GM04504 (cell line): ENCODE measurements at places on chromosomes 13 and 19.

- DNase-seq = no peak
Measured at GRCh38 chr19:10510301-10510802, 6.9 kb downstream of the S1PR5 start.

- DNase-seq = no peak
Measured at GRCh38 chr19:55041244-55041626, 3.2 kb upstream of the GP6 start.

GRCh38 chr19:1354970-1355567 lies 28.6 kb upstream of the NDUFS7 start:
- no peak for DNase-seq

DNA sequence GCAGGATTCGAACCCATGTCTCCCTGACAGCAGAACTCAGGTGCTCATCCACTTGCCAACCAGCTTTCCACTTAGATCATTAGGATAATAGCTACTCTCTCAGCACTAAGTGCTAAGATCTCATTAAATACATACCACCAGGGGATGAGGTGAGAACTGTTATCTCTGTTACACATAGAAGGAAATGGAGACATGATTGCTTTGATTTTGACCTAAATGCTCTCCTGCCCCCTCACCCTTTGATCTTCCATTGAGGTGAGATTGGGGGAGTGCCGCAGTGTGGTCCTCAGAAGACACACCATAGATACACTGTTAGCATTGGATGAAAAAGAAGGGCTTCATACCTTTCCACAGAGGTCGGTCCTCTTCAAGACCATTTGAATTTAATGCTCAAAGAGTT lies 38.9 kb upstream of the NPAS1 start:
- no peak for DNase-seq

- DNase-seq = no peak
Measured at GRCh38 chr19:43735013-43735412, 19.1 kb downstream of the IRGC start.

- no peak for DNase-seq
Measured at GRCh38 chr19:44692379-44692721, 6.6 kb upstream of the CEACAM16 start.

DNA sequence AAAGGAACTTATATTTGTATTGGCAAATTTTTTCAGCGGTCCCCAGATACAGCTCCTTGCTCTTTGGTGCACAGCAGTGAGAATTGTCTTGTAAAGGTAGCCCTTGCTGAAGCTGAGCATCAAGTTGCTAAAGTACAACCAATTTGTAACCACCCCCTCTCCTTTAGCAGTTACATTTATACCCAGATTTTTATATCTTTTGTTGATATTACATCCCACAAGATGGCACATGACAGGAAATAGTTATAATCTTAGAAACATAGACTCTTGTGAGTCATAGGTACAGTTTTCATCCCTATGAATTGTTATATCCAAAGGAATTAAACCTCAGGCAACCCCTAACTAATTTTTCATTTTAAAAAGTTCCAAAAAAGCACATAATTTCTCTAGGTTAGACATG lies 523.0 kb upstream of the SLITRK1 start:
- DNase-seq = no peak

DNA sequence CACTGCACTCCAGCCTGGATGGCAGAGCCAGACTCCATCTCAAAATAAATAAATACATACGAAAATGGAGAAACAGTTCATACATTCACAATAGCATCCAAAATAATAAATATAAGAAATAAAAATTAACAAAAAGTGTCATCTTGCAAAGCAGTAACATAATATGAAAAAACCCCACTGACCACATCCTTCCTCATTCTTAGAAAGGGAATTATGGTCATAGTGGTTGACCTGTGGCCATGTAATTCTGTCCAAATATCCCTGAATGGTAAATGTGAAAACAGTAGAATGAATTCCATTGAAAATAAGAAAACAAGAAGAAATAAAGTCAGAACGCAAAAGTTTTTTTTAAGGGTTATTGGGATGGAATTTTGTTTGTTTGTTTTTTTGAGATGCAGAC lies 7.0 kb upstream of the CDC42EP5 start:
- DNase-seq = no peak

DNA sequence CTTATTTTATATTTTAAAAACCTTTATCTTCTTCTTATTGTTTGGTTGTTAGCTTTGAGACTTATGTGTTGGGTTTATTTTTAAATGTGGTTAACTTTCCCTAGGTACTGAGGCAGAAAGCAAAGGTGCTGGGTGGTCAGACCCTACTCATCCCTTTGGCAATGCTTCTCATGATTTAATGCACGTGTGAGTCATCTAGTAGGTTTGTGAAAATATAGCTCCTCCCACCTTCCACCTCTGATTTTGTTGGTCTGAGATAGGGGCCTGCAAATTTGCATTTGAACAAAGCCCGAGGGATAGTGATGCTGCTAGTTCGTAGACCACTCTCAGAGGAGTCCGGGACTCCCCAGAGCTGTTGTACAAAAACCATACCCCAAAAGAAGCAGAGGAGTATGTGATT lies 771.3 kb upstream of the ARGLU1 start:
- DNase-seq = no peak

DNA sequence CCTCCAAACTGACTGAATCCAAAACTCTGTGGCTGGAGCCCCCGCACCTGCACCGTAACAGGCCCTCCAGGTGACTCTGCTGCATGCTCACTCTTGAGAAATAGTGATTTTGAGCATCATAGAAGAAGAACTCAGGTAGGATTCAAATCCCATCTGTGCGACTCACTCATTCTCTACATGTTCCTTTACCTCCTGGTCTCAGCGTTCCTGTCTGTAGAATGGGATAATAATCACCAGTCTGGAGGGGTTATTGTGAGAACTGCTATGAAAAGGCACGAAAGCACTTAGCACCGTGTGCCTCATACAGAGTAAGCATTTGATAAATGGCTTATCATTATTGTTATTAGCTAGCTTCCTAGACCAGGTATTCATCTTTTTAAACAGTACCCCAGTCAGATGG lies 36.5 kb upstream of the NPAS1 start:
- DNase-seq = no peak

DNA sequence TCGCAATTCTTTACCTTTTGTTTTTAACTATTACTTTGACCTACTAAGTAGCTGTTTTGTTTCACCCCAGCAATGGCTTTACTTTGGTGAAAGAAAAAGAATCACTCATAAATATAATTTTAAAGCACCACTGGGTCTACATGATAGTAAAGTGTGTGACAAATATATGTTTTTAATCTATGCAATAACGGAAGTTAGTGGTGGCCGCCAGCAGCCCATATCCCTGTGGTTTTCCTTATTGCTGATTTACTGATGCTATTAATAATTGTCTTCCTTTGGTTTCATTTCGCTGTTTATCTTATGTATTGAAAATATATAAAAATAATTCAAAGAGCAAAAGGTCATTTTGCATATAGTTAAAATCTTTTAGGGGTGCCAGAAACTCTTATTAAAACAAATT lies 491.3 kb downstream of the DIAPH3 start:
- no peak for DNase-seq

GRCh38 chr13:76225815-76226489 lies 589.8 kb downstream of the LMO7 start:
- no peak for DNase-seq

DNA sequence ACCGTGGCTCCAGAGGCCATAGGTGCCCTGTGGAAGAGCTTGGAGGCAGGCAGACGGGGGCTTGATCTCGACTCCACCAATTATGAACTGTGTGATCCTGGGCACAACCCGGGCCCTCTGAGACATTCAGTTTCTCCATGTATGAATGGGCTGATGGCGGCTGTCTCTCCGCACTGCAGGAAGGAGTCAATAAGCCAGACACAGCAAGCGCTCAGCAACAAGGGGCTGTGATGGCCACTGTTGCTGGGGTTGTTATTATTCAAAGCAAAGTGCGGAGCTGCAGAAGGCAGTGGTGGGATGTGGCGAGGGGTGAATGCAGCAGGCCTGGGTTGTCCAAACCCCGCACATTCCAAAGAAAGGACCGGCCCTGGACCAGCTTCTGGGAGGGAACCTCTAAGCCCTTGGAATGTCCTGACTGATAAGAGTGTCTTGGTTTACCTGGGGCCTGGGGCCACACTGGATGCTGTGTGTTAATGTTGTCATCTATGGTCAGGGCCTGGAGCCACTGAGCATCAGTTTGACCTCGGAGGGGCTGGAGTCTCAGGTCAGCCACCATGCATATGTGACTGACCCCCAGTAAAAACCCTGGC lies 8.3 kb downstream of the TMEM143 start:
- no peak for DNase-seq

GRCh38 chr13:21025539-21025938 lies 35.8 kb downstream of the LATS2 start:
- DNase-seq = no peak

DNA sequence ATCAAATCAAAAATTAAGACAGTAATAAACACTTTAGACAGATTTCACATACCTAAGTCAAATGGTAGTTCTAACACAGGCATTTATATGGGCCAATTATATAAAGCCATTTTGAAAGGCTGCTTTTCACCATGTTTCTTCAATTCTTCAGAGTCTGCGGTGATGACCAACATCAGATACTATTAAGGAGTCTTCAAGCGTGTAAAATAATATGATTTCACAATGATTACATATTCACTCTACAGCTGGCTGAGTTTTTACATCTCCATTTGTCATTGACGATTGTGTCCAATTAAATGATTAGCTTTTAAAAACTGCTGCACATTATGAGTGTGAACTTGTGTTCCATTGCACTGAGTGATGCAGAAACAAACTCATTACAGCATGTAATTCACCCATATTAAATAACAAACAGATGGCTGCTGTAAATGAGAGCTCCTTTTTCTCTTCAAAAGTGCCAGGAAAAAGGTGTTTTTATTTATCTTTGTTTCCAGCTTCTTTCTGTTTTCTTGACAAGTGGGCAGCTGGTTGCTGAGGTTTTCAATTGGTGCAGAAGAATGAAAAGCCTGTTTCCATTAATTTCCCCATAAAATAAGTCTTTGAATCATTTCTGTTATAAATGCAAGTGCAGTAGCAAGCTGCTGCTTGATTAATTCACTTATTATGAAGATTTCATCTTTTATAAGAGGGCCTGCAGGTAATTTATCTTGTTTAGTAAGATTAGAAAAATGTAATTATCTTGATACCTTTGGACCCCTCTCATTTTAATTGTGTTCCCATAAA lies 676.1 kb upstream of the KLHL1 start:
- DNase-seq = no peak

GRCh38 chr13:50521831-50522149 lies 321.7 kb downstream of the DLEU7 start:
- DNase-seq = no peak

- no peak for DNase-seq
Measured at GRCh38 chr19:38036707-38037611, 130.0 kb downstream of the SIPA1L3 start.

DNA sequence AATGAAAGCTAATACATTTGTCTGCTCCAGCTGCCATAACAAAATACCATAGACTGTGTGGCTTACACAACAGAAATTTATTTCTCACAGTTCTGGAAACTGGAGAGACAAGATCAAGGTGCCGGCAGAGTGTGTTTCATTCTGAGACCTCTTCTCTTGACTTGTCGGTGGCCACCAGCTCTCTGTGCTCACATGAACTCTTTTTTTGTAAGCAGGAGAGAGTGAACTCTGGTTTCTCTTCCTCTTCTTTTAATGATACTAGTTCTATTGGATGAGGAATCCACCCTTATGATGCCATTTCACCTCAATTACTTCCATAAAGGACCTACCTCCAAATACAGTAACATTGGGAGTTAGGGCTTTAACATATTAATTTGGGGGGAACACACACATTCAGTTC lies 11.7 kb downstream of the KCTD12 start:
- DNase-seq = no peak

GRCh38 chr13:24713022-24713421 lies 32.8 kb downstream of the ATP12A start:
- DNase-seq = no peak

GRCh38 chr13:39952249-39953233 lies 297.1 kb downstream of the COG6 start:
- peak; percentile 21 for DNase-seq

DNA sequence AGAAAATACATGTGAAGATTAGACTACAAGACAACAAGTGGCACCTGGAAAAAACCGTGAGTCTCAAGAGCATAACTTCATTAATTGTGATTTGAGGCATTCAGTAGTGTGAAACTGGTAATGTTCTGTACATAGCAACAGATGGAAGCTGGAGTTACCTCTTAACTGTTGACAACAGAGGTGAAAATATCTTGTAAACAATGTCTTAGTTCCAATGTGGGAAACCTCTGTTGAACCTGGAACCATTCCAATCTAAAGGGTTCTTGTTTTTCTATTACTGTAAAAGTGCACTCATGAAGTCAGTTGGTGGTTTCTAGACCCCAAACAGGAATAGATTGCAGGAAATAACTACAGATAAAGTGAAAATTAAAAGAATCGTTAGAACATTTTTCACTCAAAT lies 728.4 kb downstream of the SLITRK1 start:
- DNase-seq = no peak

- no peak for DNase-seq
Measured at GRCh38 chr13:101499406-101499805, 46.9 kb downstream of the ITGBL1 start.

DNA sequence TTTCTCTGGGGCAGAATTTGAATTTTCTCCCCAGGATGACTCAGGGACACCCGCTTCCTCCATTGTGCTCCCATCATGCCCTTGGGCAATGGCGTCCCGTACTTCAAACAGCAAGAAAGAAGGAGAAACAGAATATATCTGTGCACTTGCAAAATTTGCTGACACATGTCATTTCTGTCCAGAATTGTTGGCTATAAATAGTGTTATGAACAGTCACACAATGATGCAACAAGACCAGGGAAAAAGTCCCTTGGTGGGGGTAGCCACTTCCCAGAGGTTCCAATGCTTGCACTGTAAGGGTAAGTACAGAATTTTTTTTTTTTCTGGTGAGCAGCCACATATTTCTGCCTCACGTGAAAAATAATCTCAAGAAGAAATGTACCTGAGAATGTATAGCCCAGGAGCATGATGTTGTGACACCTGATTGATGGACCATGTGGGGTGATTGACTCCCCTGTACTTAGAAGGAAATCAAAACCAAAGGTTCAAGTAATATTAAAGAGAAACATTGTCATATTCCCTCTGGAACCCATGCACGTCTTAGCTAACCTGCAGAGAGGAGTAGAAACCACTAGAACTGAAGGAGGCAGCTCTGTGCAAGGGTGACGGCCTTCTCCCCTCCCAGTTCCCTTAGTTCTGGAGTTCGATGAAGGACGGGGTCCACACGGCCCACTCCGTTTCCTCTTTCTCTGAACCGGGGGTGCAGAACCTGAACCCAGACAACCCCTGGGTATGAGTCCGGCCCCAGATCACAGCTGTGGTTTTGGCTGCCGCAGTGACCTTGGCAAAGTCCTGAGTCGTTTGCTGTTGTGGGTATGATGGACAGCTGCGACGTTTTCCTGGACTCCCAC lies 9.3 kb upstream of the LAIR1 start:
- DNase-seq = no peak

DNA sequence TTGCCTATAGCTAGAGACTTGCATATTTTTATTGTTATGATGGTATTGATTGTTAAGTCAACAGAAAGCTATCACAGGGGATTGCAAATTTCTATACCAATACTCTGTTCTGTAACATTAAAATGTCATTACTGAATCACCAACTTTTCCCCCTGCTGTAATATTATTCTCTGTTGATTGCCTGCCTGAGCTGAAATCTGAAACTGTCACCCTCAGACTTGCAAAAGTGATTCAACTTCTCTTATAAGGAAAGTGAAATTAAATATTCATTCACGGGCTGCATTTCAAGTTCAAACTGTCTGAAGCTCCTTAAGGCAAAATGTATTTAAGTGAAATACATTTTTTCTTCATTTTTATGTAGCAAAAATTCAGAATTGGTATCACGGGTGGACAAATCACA lies 723.2 kb downstream of the PCDH9 start:
- DNase-seq = no peak
